Stimulated activated CD8-positive, alpha-beta memory T cell treated with anti-CD3 and anti-CD28 coated beads, Interleukin-15, amount 100 ng/mL, for 4 hours (primary cell): ENCODE measurements at places on chromosomes 5 and 9.

GRCh38 chr5:66519626-66520025 is 76.6 kb upstream of the MAST4 start:
- no peak for DNase-seq

- DNase-seq = no peak
Observed at GRCh38 chr9:93536874-93537273, 39.5 kb upstream of the PHF2 start.

DNA sequence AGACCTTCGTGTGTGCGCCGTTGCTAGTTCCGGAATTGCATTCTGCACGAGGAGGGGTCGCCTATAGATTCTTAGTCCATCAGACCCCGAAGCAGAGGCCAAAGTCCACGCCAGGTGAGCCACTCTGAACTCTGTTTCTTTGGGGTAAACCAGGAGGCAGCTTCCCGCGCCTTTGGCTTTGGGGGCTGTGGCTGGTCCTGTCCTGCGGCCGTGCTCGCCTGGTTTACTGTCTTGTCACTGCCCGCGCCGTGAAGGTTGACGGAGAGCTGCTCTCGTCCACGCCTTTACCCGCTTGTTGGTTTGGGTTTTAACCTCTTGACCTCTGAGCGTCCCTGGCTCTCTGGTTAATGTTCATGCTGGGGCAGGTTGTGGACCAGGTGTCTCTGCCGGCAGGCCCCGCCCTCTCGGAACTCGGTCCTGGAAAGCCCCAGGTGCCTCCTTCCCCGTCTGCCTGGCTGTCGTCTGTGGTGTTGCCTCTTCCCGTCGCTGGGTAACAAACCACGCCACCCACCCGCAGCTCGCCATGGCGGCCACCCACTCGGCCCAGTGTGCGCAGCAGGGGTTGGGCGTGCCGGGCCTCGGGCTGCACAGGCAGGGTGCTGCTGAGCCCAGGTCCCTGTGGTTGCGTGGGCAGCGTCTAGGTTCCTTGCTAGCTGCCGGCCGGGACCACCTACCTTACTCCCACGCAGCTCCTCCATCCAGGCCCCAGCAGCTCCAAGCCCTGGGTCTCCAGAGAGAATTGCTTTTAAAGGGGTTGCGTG is 44.6 kb upstream of the CACNA1B start:
- DNase-seq = no peak

GRCh38 chr5:180470361-180470760 is 23.8 kb upstream of the CNOT6 start:
- no peak for DNase-seq

GRCh38 chr9:715300-715699 is 126.2 kb upstream of the DMRT1 start:
- no peak for DNase-seq

DNA sequence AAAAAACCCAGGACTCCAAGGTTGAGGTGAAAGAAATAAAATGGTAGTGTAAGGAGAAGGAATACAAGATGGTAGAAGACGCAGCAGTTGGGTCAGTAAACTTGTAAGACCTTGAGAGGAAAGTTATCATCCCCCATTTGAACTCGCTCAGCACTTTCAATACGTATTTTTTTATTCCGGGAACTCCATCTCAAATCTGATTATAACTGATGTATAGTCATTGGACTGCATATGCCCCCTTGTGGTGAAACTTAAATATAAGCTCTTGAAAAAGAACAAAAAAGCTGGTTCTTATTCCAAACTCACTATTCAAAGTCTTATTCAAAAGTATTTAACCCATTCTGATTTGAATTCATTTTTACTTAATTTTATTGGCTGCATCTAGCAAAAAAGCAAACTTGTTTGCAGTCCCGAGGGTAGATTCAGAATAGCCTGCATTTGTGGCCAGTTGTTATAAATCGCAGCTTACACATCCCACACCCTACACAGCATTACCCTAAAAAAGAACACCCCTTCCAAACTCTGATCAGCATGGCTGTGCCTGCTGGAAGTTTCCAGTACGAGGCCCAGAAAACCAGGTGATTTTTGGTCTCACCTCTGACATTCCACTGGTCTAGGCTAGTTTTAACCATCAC is 118.0 kb downstream of the ESM1 start:
- no peak for DNase-seq

DNA sequence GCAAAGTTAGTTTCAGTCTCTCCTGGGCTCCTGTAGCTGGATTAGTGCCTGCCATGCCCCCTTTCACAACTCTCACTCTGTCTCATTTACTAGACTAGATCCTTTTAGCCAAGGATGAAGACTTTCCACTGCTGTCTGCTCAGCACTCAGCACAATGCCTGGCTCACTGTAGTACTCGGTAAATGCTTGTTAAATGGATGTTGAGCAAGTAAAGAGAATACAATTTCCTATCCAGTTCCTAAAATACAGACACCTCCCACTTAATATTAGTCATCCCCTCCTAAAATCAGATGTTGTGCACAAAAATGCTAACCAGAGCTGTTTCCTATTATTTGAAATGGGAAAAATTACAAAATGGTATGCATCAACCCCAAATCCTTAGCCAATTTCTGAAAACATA is 195.8 kb downstream of the SREK1 start:
- no peak for DNase-seq

- DNase-seq = no peak
Observed at GRCh38 chr5:88663793-88664216, 219.2 kb downstream of the MEF2C start.

GRCh38 chr5:13325765-13326164 is 618.7 kb downstream of the DNAH5 start:
- no peak for DNase-seq

- no peak for DNase-seq
Observed at GRCh38 chr5:6468104-6468503, 19.4 kb downstream of the UBE2QL1 start.

- no peak for DNase-seq
Observed at GRCh38 chr9:97556721-97557605, 55.5 kb downstream of the TMOD1 start.

GRCh38 chr9:105658351-105658750 is 3.9 kb upstream of the TAL2 start:
- no peak for DNase-seq

- no peak for DNase-seq
Observed at GRCh38 chr9:124869466-124869985, 7.6 kb downstream of the ARPC5L start.

- no peak for DNase-seq
Observed at GRCh38 chr5:135839566-135839965, 5.1 kb downstream of the SLC25A48 start.

GRCh38 chr5:159874263-159874662 is 42.0 kb upstream of the ADRA1B start:
- no peak for DNase-seq

DNA sequence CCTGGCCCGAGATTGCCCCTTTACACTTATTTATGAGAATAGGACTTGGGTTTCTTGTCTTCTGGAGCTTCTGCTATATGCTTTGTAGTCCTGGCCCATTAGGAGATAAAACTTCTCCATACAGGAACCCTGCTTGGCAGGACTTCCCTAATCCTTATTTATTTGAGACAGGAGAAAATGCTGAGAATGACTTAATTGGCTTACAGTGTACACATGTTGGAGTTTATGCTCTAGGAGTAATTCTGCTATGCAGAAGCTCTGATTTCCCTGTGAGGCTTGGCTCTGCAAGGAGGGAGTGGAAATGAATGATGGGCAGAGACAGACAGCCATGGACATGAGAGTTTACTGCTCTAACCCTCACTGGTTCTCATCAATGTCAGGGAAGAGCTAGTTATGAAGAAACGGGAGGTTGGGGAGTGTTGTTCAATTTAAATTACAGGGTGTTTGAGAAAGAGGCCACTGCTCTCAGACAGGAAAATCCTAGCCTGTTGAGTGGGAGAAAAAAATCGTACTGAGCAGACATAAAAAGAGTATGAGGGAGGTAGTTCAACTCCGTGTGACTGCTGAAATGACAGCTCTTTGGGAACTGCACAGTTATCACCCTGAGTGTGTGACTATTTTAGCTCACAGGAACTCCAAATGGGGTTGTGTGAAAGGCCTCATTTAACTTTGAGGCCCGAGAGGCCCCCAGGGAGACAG is 37.5 kb downstream of the ACTBL2 start:
- no peak for DNase-seq

- DNase-seq = no peak
Observed at GRCh38 chr5:34691326-34691725, 35.2 kb downstream of the RAI14 start.

DNA sequence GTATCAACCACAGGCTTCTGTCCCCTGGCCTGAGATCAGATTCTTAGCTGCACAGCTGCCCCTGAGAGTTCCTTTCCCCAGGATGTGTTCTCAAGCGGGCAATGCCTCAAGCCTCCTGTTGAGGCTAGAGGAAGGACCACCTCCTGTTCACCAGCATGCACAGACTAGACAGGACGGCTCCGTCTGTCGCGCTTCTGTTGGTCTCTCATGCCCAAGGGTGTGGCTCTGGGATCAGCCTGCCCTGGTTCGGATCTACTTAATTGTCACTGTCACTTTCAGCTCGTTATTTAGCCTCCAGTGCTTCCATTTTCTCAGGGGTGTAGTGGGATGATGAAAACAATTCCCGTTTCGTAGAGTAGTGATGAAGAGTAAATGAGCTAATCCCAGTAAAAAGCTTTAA is 103.1 kb downstream of the KCNIP1 start:
- DNase-seq = no peak

- DNase-seq = no peak
Observed at GRCh38 chr9:37035648-37036370, 1.7 kb upstream of the PAX5 start.

DNA sequence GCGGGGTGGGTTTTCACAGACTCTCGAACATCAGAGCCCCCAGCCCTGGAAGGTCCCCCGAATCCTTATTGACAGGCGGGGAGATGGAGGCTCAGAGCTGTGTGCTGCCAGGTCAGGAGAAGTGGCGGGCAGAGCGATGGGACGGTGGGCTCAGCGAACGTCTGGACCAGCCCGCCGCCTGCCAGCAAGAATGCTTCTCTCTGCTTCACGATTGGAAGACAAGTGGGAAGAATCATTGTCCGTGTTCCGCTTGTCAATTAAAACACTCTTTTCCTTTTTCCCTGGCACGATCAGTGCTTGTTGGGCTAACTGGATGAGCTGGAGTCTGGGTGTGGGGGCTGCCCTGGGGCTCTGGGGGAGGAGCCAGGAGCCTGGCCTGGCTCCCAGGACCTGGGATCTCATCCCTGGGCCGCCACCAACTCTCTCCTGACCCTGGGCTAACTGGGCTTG is 1.6 kb downstream of the COL5A1 start:
- DNase-seq = no peak

DNA sequence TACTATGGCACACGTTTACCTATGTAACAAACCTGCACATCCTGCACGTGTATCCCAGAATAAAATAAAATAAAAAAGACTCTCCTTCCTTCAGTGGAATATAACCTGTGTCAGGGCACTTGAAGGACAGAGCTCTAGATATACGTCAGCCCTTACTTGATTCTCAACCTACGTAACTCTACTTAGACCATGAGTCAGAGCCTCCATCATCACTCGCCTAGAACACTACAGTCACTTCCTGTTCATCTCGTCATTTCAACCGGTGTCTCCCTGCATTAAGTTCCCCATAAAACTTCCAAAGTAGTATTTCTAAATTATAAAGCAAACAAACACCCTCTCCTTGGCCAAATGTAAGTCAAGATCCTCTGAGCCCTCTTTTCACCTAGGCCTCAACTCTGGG is 243.5 kb upstream of the CCNG1 start:
- DNase-seq = no peak

- no peak for DNase-seq
Observed at GRCh38 chr9:9792144-9792857, 820.5 kb downstream of the PTPRD start.

- no peak for DNase-seq
Observed at GRCh38 chr5:39476843-39477220, 52.1 kb upstream of the DAB2 start.

DNA sequence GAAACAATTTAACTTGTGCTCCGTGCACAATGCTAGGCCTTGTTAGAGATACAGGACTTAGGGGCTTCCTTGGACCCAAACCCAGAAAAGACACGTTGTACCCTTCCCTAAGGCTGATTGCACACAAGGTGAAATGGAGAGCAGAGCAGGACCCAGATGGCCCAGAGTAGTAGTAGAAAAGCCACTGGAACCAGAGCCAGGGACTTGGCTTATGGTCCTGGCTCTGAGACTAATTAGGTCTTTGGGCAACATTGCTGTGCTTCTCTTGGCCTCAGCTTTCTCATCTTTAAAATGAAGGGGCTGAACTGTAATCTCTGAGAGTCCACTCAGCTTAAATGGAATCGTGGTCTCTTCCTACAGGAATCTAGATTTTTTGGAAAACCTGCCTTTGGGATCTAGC is 42.3 kb downstream of the EBF1 start:
- DNase-seq = no peak
